Effector CD4-positive, alpha-beta T cell (primary cell): ENCODE measurements at places on chromosomes 3 and 15.

DNA sequence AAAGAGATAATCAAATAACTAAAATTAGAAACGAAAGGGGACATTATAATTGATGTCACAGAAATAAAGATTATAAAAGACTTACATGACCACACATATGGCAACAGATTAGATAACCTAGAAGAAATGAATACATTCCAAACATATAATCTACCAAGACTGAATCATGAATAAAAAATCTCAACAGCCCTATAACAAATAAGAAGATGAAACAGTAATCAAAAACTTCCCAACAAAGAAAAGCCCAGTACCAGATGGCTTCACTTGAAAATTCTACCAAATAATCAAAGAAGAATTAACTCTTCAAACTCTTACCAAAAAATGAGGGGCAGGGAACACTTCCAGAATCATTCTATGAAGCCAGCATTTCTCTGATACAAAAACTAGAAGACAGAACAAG, 11.8 kb downstream of the TOP2B start:
- no peak for DNase-seq

- DNase-seq = no peak
These were observed 519.7 kb downstream of the DIPK2A start for GRCh38 chr3:144491333-144491732.

- no peak for DNase-seq
These were observed 53.7 kb upstream of the FAM174B start for GRCh38 chr15:92709110-92709790.

GRCh38 chr3:52781741-52782140, 4.3 kb downstream of the ITIH1 start:
- DNase-seq = no peak

- peak; percentile 8 for DNase-seq
These were observed 8.3 kb downstream of the ANXA2 start for GRCh38 chr15:60389261-60390077.

- DNase-seq = no peak
These were observed 610.7 kb downstream of the FOXP1 start for GRCh38 chr3:70972855-70973254.

DNA sequence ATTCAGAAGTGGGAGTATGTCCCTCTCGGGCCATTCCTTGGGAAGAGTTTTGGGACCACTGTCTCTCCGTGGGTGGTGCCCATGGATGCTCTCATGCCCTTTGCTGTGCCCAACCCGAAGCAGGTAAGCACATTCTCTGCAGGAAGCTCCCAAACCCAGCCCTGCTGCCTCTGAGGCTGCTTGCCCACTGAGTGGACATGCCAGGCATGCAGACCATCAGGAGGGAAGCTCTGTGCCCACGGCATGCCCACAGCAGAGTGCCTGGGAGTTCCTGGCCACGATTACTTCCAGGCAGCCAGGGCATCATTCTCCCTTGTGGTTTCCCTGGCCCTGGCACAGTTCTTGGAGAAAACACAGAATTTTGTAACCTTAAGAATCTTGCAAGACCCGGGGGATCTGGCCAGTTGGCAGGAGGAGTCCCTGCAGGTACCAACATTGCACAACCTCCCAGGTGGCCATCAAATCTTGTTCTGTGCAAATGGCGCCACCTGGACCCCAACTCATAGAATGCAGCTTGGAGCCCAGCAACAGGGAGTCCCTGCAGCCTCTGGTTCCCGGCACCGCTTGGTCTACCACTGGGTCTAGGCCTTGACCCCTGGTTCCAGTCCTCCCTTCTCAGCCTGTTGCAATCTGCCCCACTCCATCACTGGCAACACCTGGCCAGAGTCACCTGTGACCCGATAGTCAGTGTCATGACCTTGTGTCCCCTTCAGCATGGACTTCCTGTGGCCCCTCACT, 20.4 kb downstream of the FAH start:
- peak; percentile 45 for DNase-seq

- DNase-seq = no peak
These were observed 21.3 kb upstream of the TMEM266 start for GRCh38 chr15:76038512-76038911.

DNA sequence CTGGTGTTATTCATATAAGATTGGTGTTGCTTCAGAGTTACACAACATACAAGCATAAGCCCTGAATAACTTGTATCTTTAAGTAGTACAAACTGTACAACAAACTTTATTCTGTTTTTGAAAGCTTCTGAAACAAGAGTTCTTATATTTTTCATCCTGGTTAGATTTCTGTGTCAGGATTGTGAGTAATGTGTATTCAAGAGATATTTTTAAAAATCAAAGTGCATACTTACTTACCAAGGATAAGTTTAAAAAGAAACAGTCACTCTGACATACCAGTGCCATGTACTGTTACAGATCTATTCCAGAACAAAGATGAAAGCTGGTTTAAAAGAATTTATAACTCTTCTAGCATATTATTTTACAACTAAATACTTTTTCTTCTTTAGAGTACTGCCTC, 755.1 kb downstream of the ZPLD1 start:
- no peak for DNase-seq

- no peak for DNase-seq
These were observed 4.4 kb upstream of the PTPN23 start for GRCh38 chr3:47376393-47376792.

- no peak for DNase-seq
These were observed 22.6 kb downstream of the VGLL3 start for GRCh38 chr3:86968244-86968932.

DNA sequence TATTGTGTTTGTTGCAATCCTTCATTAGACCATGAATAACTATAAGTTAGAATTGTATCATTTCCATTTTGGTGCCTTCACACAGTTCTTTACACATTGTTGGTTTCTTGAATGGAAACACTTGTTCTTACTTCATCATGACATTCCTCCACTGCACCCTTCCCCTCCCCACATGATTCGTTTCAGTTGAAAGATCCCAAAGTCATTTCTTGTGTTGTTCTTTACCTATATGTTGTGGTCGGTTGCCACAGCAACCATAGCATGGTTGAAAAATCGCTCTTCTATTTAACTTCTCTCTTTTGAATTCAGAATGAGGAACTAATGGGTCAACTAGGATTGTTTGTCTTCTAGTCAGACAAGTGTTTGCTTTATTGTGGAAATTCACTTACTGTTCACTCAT, 103.3 kb downstream of the IL1RAP start:
- no peak for DNase-seq

GRCh38 chr3:77348244-77348855, 308.5 kb downstream of the ROBO2 start:
- DNase-seq = no peak

GRCh38 chr3:192433704-192434103, 293.6 kb downstream of the FGF12 start:
- no peak for DNase-seq

GRCh38 chr15:37394402-37395099, 294.2 kb upstream of the MEIS2 start:
- DNase-seq = no peak

DNA sequence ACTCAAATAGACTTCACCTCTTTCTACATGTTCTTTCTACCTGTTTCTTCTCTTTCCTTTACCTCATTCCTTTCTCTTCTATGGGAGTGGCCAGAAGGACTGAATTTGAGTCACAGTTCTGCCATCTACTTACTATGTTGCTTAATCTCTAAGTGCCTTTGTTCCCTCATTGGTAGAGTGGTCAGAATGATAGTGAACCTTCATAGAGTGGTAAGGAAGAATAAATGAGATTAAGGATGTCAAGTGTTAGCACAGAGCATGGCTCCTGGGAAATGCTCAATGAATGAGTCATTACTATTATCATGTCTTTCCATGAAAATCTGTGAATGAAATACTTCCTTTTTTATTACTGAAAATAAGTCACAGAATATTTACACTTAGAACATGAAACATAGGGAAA, 17.5 kb downstream of the TMEM207 start:
- no peak for DNase-seq

GRCh38 chr3:44890852-44891251, 16.4 kb downstream of the TGM4 start:
- DNase-seq = no peak

GRCh38 chr3:141853629-141854168, 22.7 kb upstream of the ATP1B3 start:
- no peak for DNase-seq

DNA sequence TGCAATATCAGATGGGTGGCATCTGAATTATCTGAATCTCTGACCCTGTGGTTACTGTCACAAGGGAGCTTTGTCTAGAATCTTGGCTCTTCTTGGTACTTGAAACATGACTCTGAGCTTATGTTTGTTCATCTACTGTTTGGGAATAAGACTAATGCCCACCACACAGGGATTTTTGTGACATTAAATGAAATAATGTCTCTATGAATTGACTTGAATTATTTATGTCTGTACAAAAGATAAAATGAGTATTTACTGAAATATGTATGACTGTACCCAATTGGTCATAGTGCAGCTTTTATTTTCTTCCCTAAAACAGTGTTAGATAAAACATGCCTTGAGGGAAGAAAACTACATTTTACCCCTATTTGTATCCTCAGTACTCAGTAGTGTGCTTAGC, 87.9 kb upstream of the ZPLD1 start:
- no peak for DNase-seq

DNA sequence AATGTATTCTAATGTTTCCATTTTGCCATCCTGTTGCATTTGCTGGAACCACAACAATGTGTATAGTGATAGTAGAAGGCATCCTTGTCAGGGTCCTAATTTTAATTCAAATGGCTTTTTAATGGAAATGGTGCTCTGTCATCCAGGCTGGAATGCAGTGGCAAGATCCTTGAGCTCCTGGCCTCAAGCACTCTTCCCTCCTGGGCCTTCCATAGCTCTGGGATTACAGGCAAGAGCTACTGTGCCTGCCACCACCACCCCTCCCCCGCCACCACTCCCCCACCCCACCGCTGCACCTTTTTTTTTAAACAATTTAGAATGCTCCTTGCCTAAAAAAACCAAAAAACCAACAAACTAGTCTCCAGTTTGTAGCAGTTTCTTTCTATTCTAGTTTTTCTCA, 15.2 kb upstream of the IQCF6 start:
- DNase-seq = no peak

- no peak for DNase-seq
These were observed 368.9 kb upstream of the PLSCR5 start for GRCh38 chr3:146974001-146974400.

- peak; percentile 37 for DNase-seq
These were observed 970 bp downstream of the BBX start for GRCh38 chr3:107523539-107524325.

DNA sequence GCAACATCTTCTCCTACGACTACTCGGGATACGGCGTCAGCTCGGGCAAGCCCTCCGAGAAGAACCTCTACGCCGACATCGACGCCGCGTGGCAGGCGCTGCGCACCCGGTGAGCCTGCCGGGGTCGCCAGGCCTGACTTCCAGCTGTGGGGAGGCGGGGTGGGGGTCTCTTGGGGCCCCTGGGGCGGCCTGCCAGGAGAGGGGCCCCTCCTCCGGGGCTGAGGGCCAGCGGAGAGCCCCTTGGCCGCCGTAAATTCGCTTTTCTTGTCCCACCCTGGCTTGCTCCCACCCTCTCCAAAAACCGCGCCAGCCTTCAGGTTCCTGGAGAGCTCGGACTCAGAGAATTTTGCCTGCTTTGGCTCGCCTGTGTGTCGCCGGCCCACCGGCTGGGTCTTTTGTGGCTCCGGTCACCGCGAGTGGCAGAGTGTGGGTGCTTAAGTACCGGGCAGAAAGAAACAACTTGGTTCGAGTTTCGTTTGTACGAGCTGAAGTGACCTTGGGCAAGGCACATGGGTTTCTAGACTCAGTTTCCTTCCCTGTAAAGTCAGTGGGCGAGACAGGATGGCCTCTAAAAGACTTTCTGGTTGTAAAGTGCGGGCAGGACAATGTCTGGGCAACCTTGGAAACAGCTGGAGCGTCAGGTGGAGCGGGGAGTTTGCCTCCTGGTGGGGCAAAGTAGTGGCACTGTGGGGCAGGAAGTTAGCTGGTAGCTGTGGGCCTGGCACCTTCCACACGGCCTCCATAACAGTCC, 976 bp downstream of the ABHD17C start:
- DNase-seq = peak; percentile 8

GRCh38 chr15:80162059-80162554, 9.3 kb downstream of the FAH start:
- DNase-seq = no peak

DNA sequence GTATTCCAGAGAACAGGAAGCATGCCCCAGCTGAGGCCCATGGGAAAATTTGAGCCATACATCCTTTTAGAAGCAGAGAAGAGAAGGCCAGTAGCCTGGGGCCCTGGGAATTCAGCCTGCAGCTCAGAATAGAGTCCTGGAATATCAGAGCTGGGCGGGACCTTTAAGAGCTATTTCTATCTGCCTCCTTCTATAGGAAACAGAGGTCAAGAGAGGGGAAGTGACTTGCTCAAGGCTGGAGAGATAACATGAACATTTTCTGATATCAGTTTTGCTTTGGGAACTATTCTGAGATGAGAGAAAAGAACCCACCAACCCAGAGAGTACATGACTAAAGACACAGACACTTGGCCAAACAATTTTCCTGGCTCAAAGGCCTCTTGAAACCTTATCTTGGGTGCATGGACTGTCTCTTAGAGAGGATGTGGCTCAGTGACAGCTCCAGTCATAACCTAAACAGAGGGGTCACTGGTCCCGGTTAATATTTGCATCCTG, 26.0 kb downstream of the MASP1 start:
- DNase-seq = no peak

DNA sequence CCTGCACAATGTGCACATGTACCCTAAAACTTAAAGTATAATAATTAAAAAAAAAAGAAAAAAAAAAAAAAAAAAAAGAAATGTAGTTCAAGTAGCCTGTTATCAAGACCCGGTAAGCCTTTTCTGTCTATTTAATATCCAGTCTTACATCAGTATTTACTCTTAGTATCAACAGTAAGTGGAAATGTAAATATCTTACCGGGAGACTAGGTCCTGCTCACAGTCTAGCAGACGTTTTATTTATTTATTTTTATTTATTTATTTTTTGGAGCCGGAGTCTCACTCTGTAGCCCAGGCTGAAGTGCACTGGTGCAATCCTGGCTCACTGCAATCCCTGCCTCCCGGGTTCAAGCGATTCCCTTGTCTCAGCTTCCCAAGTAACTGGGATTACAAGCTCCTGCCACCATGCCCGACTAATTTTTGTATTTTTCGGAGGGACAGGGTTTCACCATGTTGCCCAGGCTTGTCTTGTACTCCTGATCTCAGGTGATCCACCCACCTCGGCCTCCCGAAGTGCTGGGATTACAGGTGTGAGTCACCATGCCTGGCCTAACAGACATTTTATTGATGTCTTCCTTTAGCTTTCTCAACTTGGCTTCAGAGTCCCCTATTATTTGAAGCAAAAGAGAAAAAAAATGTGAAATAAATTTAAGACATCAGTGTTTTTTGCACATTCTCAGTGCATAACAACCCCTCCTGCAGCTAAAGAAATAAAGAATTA, 19.9 kb downstream of the C2CD4B start:
- DNase-seq = no peak

- DNase-seq = no peak
These were observed 20.2 kb downstream of the MYZAP start for GRCh38 chr15:57611938-57612337.
